ENCODE measurements at places on chromosomes 6 and 20. TPM values are rescaled to one million over a fixed set of nuclear protein-coding genes. Genes with fewer than 3 reads are reported as not detected.

Gene SGK2
- 0.46 TPM for total RNA-seq

Gene SNAP25
- 162 TPM for total RNA-seq

Gene MRPL14
- 39.7 TPM for total RNA-seq

Gene PDE7B
- total RNA-seq, result 27.5 TPM

Gene EPB41L1
- 133 TPM for total RNA-seq

Gene ID4
- 309 TPM for total RNA-seq

Gene MEI4
- 2.1 TPM for total RNA-seq

Gene HNF4A
- total RNA-seq, result not detected

Gene SUMO4
- total RNA-seq, result 6.7 TPM

Gene PAK5
- 33.0 TPM for total RNA-seq

Gene TCF15
- total RNA-seq, result 0.23 TPM

Gene MCHR2
- total RNA-seq, result 1.6 TPM

Gene PNPLA1
- not detected for total RNA-seq

Gene CALHM6
- total RNA-seq, result 8.5 TPM

Gene RAMACL
- total RNA-seq, result 2.1 TPM

Gene RAB23
- 37.6 TPM for total RNA-seq

Gene MOG
- total RNA-seq, result 1.4 TPM

Gene UBE2V1
- total RNA-seq, result 48.4 TPM
